ENCODE measurements at places on chromosomes 7 and 10. TPM values are rescaled to one million over a fixed set of nuclear protein-coding genes. Genes with fewer than 3 reads are reported as not detected.

XRCC2 gene
- total RNA-seq, result 17.3 TPM

GDI2 gene
- 863 TPM for total RNA-seq

NUTM2A gene
- 0.14 TPM for total RNA-seq

TWNK gene
- total RNA-seq, result 7.6 TPM

ACTL6B gene
- not detected for total RNA-seq

ENTPD7 gene
- total RNA-seq, result 27.9 TPM

CPN1 gene
- not detected for total RNA-seq

SEMA4G gene
- 1.6 TPM for total RNA-seq

CACUL1 gene
- 48.4 TPM for total RNA-seq

INA gene
- total RNA-seq, result 0.29 TPM

ACSM6 gene
- total RNA-seq, result not detected

DBF4 gene
- 49.2 TPM for total RNA-seq

CRTAC1 gene
- 0.80 TPM for total RNA-seq

CLRN3 gene
- not detected for total RNA-seq

GRB10 gene
- total RNA-seq, result 131 TPM

CNTNAP2 gene
- not detected for total RNA-seq

SPDYE6 gene
- not detected for total RNA-seq

UROS gene
- total RNA-seq, result 68.5 TPM

MYO3A gene
- total RNA-seq, result not detected

AKR1D1 gene
- not detected for total RNA-seq

LIPN gene
- not detected for total RNA-seq

TYW1B gene
- total RNA-seq, result 2.4 TPM

EGR2 gene
- total RNA-seq, result 0.13 TPM

MYL10 gene
- not detected for total RNA-seq

ZNF37A gene
- 19.1 TPM for total RNA-seq

NFE2L3 gene
- total RNA-seq, result 58.8 TPM

HTR5A gene
- not detected for total RNA-seq

CYP26C1 gene
- total RNA-seq, result 0.80 TPM

FIS1 gene
- 123 TPM for total RNA-seq

PIK3AP1 gene
- total RNA-seq, result 0.40 TPM

OTUD1 gene
- 5.4 TPM for total RNA-seq

ZNF277 gene
- total RNA-seq, result 47.8 TPM

Measured in thoracic aorta endothelial cell (primary cell).